ENCODE measurements at places on chromosomes 12 and 14.

DNA sequence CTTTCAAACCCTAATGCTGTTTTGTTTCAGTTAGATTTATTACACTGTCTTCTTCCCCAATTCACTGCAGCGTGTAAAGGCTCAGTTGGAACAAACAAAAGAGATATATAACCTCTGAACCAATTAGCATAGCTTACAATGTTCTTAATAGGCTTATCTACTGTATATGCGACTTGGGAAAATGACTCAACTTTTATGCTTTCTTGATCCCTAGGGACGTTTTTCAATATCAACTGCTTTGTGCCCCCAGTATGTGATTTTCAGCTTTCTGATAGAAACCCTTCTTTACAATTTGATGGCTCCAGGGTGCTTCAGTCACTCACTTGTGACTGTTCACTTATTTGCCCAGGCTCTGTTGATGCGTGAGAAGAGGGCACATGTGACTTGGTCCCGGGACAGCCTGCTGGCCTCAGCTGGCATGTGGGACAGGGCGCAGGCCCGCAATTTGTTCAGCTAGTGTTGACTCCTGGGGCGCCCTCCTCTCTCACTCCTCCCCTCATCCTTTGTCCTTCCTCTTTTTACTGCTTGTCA is 107.1 kb downstream of the TMTC2 start:
- DNase-seq, result no peak

GRCh38 chr12:57983146-57983857 is 41.9 kb downstream of the ATP23 start:
- DNase-seq, result no peak

- peak; percentile 17 for DNase-seq
These were observed 123.3 kb downstream of the SSPN start for GRCh38 chr12:26318661-26319068.

- no peak for DNase-seq
These were observed 145.1 kb upstream of the DIO2 start for GRCh38 chr14:80356413-80356812.

- DNase-seq, result no peak
These were observed 21.9 kb upstream of the CIPC start for GRCh38 chr14:77076113-77076631.

GRCh38 chr14:32200368-32201192 is 1.3 kb upstream of the RNU6-7 start:
- no peak for DNase-seq

DNA sequence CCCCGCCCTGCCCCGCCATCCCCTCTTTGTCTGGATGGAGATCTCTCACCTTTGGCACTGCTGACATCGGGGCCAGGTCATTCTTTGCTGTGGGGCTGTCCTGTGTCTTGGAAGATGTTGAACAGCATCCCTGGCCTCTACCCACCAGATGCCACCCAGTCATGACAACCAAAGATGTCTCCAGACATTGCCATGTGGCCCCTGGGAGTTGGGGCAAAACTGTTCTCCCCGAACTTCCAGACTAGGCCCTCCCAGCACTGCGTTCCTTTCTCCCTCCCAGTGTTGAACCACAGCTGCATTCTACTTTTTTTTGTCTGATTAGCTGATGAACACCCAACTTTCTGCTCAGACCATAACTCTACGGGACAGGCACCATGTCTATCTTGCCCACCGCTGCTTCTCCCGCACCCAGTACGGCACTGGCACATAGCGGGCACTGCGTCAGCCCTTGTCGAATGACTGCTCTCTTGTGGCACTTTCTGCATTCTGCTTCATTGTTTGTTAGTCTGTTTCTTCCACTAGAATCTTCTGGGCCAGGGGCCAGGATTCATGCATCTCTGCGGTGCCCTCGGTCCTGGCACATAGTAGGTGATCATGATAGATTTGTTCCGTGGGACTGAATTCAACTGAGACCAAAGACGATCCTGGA is 13.1 kb upstream of the MYL2 start:
- DNase-seq, result no peak

DNA sequence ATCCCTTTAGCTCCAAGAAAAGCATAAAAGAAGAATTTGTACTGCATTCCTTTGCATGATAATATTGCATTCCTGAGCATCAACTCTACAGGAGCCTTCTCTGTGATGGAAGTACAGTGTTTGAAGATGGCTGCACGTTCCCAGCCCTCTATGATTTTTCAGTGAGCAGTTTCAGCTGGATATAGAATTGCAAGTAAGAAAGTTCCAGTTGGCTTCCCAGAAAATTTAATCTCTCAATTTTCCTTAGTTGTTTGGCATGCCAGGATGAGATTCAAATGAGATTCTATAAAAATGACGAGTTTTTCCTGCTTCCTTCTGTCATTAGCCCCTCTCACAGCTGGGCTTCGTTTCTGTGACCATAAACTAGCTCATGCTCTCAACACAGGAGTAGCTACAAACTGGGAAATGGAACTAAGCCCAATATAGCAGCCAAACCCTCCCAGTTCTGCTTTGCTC is 109.9 kb downstream of the TTC8 start:
- DNase-seq, result no peak

DNA sequence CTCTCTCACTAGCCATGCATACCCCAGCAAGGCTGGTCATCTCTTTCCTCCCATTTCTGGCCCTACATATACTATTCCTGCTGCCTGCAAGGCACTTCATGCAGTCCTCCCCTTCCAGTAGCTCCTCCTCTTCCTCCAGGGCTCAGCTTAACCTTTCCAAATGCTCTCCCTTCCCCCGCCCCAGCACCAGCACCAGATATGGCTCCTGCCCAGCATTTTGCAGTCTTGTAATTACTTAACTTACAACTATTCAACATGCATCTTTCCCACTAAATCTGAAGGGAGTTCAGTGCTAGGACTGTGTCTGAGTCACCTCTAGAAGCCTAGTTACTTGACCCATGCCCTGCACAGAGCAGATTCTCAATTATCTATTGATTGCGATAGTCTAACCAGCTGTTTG is 1.8 kb upstream of the FBXO21 start:
- DNase-seq, result no peak

DNA sequence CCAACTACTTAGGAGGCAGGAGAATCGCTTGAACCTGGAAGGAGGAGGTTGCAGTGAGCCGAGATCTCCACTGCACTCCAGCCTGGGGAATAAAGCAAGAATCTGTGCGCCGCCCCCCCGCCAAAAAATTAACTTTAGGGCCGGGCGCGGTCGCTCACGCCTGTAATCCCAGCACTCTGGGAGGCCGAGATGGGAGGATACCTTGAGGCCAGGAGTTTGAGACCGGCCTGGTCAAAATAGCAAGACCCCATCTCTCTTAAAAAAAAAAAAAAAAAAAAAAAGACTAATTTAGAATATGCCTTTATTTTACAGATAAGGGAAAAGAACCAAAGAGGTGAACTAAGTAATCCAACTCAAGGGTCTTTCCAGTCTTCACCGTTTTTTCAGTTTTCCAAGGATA is 1.2 kb downstream of the KANSL2 start:
- no peak for DNase-seq

GRCh38 chr12:126719912-126720705 is 1546.9 kb upstream of the TMEM132C start:
- no peak for DNase-seq

GRCh38 chr12:79782172-79782900 is 91.6 kb upstream of the PAWR start:
- no peak for DNase-seq

DNA sequence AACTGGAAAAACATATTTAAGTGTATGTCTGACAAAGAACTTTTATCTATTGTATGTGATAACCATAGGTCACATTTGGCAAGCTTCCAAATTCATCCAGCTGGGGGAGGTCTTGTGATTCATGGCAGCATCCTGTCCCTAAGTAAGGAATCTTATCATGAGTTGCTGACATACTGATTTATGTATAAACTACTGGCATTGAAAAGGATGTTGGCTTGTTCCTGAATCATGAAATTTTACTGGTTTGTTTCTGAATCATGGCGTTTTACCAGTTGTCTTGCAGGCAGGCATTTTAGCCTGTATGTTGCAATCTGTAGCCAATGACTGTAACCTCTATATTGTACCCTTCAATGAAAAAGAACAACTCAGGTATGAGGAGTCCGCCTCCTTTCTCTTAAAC is 244.8 kb downstream of the IPO8 start:
- DNase-seq, result no peak

- DNase-seq, result no peak
These were observed 612 bp upstream of the RBM23 start for GRCh38 chr14:22919601-22919921.

- DNase-seq, result no peak
These were observed 932.6 kb upstream of the TMEM132C start for GRCh38 chr12:127334365-127334764.

- DNase-seq, result no peak
These were observed 193.9 kb upstream of the PLXNC1 start for GRCh38 chr12:93954166-93955112.

DNA sequence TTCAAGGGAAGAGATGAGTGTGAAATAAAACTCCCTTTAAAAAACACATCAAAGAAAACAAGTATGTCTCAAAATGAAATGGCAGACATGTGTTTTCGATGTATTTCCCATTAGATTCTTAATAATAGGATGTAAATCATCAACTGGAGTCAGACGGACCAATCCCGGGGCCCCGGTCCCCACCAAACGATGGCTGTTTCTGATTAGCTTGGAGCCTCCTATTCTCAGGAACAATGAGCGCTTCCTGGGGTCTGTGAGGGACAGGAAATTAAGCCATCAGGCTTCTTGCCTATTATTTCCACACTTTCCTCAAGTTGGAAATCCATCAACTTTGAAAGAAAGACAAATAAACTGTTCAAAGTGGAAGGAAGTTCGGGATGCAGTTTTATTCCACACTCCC is 179.4 kb downstream of the EFCAB11 start:
- no peak for DNase-seq

- DNase-seq, result no peak
These were observed 156.5 kb upstream of the MYL2 start for GRCh38 chr12:111076611-111077451.

DNA sequence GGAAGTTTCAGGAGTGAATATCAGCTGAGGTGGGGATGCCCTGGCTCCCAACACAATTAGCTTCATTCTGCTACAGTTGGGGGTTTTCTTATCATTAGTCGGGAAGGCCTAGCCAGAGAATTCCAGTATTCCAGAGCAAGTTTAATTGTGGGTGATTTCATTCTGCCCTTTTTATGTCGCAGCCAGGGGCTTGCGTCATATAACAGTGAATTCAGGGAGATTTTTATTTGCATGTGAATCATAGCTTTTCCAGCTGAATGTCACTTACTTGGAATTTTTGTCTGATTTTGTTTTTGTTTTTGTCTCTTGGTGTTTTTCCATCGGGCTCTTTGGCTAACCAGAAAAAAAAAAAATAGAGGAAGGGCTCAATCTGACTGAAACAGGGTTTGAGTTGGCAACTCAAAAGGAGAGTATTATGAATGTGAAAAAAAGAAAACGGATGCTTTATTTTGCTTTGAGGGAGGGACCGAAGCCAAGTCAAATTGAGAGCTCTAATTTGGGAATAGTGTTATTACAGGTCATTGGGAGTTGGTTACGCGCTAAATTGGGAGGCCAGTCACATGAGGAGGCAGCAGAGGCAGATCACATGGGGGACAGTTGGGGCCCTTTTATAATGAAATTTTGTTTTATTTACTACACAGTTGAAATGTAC is 119.4 kb downstream of the SAMD4A start:
- DNase-seq, result no peak
